Brain microvascular endothelial cell (primary cell): ENCODE measurements at places on chromosomes 7 and 10.

GRCh38 chr10:113158183-113158582 is 208.1 kb downstream of the TCF7L2 start:
- peak; percentile 6 for DNase-seq

GRCh38 chr7:48959676-48960075 is 35.3 kb downstream of the CDC14C start:
- no peak for DNase-seq

DNA sequence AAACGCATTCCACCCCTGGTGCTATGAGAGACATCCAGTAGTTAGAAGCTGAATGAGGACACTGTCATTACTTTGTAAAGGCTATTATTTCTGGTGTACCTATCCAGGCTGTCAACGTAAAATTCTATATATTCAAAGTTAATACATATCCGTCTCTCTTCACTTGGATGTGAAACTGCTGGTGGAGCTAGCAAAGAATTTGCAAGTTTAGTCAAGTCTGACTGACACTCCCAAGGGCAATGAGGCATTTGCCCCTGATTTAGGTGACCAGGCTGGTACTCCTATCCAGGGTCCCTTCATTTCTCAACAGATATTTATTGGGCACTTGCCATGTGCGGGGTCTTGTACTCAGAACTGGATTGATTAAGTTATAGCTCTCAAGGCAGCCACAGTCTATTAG is 260.1 kb upstream of the CDC14C start:
- DNase-seq, result no peak

GRCh38 chr7:26326211-26326610 is 34.5 kb downstream of the SNX10 start:
- DNase-seq, result no peak
